Suppressor macrophage treated with lipopolysaccharide for 1 hour (primary cell): ENCODE measurements at places on chromosomes 12 and 14.

DNA sequence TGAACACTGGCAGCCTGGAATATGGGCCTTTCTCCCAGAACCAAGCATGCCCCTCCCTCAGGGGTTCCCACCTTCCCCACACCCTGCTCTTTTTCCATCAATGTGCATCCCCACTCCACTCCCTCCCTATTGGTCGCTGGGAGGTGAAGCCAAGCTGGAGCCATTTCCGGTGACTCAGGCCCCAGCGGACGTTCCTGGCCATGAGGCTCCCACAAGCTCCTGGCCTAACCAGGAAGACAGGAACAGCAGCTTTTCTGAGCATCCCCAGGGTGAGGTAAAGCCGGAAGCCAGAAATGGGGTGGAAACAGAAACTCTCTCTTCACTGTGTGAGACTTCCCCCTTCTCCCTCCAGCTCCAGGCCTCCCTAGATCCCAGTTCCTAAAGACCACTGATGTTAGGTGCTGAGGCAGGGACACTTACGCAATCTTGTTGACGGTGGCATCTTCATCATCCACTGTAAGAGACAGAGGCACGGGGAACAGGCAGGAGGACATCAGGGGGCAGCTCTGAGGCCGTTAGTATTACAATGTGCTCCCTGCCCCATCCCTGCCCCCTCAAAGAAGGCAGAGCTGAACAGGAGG, 5.1 kb downstream of the LMBR1L start:
- DNase-seq: no peak

GRCh38 chr12:122987086-122987951, 6.8 kb downstream of the ARL6IP4 start:
- no peak for DNase-seq

DNA sequence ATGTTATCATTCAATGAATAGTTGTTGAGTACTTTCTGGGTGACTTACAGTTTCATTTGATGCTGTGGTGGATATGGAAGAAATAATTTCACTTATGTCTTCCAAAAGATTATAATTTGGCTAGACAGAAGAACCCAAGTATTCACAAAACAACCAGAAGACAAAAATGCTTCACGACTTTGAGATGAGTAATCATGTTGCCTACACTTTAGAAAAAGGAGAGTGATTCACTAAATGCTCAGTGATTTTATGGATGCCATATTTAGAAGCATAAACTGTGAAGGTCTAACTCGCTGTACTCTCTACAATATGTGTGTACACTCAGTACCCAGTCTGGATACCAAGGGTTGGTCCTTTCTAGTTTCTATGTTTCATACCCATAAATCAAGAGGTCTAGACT, 101.3 kb upstream of the E2F7 start:
- DNase-seq: no peak

- DNase-seq: no peak
Measured at GRCh38 chr12:97075161-97075933, 168.3 kb downstream of the NEDD1 start.

DNA sequence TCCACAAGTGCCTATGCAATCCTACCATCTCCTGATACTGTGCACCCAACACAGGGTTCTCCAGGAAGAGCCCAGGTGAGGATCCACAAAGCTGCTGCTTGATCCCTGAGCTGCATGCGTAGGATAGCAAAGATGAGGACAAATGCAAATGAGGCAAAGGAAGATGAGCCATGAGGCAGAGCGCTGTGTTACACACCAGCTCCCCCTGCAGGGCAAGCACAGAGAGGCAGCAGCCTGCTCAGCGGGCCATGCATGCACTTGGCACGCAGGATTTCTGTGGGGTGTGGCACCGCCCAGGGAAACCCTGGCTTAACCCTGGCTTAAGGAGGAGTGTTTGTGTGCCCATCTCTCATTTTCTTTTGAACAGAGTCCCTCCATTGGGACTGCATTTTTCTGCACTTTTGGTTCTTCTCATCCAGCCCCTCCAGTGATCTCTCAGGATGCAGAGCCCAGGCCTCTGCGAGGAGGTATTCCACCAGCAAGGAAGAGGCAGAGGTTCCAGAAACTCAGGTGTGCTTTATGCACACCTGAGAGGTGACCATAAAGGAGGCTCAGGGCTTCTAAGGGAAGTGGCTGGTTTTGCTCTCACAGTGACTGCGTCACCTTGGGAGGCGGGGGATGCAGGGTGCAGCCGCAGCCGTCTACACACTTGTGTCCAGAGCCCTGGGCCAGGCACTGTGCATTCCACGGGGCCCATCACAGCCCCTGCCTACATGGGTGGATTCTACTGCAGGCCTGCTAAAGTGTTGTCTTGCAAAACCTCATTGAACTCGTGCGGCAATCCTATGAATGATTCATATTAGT, 973.3 kb upstream of the TMEM132C start:
- DNase-seq: peak; percentile 67

- DNase-seq: peak; percentile 84
Measured at GRCh38 chr12:116384691-116385485, 107.4 kb upstream of the MED13L start.

- peak; percentile 49 for DNase-seq
Measured at GRCh38 chr12:32062881-32063280, 43.8 kb upstream of the BICD1 start.

DNA sequence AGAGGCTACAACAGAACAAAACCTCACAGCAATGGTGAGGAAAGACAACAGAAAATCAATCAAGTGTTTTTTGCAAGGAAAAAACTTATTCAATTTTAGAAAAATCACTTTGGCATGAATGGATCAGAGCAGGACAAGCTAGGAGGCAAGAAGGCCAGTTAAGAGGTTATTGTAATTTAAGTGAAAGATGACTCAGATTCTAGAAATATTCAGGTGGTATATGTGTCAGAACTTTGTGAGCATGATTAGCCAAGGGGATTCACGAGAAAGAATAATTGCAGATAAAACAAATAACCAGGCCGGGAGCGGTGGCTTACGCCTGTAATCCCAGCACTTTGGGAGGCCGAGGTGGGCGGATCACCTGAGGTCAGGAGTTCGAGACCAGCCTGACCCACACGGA, 12.7 kb downstream of the GCH1 start:
- no peak for DNase-seq

DNA sequence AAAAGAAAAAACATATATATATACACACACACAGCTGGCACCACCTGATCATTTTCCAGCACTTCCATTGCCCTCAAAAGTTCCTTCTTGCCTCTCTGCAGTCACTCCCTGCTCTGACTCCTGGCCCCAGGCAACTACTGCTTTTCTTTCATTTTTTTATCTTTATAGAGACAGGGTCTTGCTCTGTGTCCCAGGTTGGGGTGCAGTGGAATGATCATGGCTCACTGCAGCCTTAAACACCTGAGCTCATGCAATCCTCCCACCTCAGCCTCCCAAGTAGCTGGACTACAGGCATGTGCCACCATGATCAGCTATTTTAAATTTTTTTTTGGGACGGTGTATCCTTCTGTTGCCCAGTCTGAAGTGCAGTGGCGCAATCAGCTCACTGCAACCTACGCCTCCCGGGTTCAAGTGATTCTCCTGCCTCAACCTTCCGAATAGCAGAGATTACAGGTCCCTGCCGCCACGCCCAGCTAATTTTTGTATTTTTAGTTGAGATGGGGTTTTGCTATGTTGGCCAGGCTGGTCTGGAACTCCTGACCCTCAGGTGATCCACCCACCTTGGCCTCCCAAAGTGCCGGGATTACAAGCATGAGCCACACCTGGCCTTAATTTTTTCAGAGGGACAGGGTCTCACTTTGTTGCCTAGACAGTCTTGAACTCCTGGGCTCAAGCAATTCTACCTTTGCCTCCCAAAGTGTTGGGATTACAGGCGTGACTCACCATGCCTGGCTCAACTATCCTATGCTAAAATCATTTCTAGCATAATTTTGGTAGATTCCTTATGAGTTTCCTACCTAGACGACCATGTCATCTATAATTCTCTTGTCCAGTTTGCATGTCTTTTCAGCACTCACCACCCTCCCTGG, 7.8 kb downstream of the HSP90AA1 start:
- no peak for DNase-seq

DNA sequence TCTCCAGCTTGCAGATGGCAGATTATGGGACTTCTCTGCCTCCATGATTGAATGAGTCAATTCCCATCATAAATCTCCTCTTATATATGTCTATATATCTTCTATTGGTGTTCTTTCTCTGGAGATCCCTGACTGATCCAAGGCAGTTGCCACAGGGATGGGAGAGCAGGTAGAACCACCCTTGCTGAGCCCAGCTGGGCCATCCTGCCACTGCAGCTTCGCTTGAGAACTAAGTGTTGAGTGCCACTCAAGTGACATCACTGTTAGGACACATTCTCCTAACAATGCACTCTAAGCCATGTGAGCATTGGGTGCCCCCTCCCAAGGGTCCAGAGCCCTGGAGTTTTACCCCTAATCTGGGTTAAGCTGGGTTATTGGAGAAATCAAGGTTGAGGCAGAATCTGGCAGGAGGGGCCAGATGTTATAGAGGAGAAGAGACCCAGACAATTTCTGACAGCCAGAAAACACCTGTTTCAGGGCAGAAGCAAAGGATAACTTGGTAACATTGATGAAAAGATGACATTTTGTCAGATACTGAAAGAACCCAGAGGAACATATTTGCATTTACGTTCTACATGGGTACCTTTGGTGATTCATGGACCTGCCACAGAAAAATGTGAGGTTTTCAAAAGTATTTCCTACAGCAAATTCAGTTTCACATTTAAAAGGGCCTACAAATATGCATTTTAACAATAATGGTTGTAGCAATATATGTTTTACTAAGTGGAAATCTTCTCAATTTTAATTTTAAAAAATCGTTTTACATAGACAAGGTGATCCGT, 57.2 kb upstream of the MAX start:
- no peak for DNase-seq

DNA sequence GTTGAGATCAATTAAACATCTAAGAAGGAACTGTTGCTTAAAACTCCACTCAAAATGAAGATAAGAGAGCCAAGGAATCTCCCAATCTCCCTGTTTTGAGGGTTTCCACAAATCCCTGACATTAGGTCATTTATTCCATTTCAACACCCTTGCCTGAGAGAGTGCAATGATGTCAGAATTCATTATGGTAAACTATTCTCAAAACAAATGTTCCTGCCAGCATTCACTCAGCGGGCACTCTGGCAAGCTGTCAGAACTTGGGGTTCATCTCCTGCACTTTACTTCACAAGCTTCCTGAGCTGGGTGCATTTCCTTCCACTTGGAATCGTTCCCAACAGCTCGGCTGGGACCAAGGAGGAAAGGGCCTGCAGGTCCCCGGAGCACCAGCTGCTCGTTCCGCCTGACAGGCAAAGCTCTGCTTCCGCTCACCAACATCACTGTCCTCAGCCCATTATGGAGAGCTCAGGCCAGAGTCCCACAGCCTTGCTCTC, 117.8 kb downstream of the TTC7B start:
- DNase-seq: no peak

- peak; percentile 78 for DNase-seq
Measured at GRCh38 chr12:132766380-132767085, 4.9 kb upstream of the ANKLE2 start.

GRCh38 chr12:68482660-68483059, 128.0 kb upstream of the RAP1B start:
- no peak for DNase-seq

DNA sequence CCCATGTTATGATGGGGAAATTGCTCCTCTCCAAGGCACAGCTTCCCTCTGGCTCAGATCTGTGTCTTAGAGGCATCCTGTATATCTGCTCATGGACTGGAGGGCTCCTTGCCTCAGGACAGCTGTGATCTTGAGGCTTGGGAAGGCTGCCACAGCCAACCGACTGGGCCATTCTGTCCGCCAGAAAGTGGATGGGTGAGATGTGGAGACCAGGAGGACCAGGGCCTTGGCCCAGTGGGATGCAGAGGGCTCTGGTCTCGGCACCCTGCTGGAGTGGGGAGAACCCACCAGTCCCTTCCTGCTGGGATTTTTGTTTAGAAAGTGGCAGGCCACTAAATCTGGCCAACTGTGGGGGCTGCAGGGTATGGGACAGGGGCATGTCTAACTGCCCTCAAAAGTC, 148.6 kb downstream of the CALM1 start:
- no peak for DNase-seq

DNA sequence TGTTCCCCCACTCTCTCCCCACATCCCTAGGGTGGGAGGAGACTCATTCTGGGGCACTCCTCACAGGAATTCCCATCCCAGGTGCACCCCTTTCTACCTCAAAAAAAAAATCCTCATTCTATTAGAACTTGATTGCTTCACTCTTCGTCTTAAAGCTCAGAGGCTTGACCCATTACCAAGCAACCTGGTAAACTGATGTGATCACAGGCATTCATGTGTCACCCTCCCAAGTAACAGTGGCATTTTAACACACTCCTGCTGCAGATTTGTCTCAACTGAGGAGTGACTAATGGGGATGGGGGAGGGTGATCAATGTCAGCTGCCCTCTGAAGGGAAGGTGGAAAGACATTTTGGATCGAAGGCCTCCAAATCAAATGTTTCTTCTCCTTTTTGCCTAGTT, 78.1 kb upstream of the PTHLH start:
- DNase-seq: no peak

GRCh38 chr12:51401900-51402299, 10.7 kb upstream of the GALNT6 start:
- no peak for DNase-seq

- DNase-seq: no peak
Measured at GRCh38 chr12:52370926-52371608, 3.8 kb upstream of the KRT85 start.

DNA sequence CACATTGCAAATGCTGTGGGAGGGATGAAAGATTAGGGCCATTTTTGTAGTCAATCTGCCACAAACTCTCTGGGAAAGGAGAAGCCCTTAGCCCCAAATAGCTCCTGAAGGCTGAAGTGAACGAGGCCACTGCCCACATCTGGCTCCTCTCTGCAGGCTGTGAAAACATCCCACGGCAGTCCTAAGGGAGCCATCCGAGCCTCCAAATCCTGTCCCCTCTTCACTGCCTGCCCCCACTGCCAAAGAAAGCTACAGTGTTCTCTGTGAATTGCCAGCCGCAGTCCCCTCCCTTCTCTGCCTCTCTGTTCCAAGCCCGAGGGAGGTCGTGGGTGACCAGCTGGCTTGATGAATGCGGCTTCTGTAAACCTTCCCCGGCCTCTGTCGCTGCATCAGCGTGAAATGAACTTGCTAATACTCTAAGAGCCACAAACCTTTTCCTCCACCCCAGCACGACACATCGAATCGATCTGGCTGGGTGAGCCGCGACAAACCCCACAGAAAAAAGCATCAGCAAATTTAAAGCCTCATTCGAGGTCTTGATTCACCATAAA, 180.7 kb upstream of the NRXN3 start:
- no peak for DNase-seq

DNA sequence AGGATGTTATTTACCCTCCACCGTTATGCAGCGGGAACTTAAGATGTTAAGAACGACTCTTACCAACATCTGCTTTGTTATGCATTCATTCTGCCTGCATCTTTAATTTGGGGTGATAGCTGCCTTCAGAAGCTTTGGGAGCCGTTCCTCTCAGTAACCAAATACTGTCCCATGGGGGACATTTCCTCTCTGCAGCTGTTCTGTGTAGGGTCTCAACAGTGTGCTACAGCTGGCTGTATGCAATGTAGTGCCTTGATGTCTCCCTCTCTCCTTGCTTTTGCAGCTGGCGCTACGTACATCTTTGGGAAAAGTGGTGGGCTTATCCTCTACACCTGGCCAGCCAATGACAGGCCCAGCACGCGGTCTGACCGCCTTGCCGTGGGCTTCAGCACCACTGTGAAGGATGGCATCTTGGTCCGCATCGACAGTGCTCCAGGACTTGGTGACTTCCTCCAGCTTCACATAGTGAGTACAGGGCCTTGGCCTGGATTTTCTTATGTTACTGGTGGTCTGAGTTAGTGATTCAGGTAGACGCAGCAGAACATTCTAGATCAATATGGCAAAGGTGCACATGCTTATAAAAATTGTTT, 744.3 kb downstream of the DIO2 start:
- DNase-seq: no peak
